ENCODE measurements at places on chromosomes 7 and 10.

GRCh38 chr10:112768121-112768520 lies 181.9 kb upstream of the TCF7L2 start:
- DNase-seq = no peak

DNA sequence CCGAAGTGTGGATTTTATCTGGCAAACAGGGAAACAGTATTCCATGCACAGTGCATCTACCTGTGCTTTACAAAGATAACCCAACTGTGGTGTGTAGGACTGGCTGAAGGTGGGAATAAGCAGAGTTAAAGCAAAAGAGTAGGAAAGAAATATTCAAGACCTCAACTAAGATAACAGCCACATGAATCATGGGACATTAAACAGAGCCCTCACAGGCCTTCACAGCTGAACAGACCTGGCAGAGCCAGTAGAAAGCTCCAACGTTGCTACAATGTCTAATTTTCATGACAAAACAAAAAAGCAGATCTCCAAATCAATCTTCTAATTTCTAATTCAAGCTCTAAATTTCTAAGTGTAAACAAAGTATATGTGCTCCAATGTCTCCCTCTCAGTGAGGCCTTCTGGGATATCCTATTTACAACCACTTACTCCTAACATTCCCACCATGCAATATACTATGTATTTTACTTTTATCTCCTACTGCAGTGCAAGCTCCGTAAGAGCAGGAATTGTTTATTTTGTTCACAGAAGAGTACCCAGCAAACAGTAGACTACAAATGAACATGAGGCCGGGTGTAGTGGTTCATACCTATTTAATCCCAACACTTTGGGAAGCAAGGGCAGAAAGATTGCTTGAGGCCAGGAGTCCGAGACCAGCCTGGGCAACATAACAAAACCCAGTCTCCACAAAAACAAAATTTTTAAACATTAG lies 63.5 kb downstream of the UBE2H start:
- DNase-seq = no peak

GRCh38 chr10:4649471-4649870 lies 176.5 kb upstream of the AKR1E2 start:
- no peak for DNase-seq

GRCh38 chr10:113517901-113518260 lies 35.0 kb upstream of the HABP2 start:
- DNase-seq = no peak

DNA sequence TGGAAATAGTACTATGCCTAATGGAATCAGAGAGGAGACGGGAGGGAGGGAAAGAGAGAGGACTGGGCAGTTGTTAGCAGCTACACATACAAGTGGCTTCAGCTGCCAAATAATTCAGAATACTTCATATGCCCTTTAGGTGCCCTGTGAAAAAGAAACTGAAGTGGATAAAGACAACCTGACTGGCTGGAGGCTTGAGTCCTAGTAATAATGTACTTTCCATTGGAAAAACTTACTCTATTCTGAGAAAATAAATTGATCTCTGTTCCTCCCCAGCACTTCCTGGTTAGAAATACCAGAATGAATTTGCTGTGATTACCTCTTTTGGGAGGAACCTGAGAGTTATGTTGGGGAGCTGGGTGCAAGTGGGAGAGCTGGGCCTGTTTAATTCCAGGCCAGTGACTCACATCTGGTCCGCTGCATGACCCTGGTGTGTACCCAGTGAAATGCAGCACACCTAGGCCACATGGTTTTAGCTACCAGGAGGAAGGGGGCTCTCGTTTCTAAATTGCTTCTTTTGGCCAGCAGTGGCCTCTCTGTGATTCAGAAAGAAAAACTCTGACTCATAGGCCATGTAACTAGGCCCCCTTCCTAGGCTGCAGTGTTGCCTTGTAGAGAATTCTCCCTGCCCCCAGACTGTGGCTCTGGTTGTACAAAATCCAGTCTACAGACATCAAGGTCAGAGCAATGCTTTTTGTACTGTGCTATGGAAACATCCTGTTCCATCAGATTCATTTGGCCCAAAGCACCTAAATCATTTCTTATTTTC lies 6.5 kb downstream of the AGFG2 start:
- peak; percentile 39 for DNase-seq

DNA sequence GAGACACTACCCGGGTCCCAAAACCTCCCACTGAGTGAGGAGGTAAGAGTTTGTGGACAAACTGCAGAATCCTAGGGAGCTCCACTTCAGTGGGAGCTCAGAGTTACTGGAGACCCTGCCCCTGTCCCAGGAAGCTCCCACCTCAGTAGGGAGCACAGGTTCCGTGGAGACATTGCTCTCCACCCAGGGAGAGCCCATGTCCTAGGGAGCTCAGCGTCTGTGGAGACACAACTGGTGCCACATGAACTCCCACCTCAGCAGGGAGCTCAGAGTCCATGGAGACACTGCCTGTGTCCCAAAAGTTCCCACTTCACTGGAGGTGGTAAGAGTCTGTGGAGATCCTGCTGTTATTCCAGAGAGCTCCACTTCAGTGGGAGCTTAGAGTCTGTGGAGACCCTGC lies 6.3 kb downstream of the MYO1G start:
- no peak for DNase-seq

DNA sequence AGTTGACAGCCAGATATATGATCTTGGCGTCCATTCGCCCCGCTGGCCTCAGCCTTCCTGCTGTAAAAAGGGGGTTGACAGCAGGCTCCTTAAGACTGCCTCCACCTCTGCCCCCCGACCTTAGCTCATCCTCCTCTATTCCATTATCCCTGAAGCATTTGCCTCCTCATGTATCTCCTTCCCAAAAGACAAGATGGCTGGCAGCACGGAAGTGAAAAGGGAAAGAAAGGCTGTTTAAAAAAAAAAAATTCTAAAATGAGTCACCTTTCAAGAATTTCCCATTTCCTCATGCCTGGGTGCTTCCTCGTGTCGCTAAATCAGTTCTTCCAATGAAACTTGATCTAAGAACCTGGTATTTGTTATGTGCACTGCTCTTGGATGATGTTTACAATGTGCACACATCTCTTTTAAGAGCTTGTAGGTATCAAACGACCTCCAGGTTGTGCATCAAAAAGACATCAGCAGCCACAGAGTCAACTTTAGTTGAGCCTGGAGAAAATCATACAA lies 1.7 kb downstream of the SCRN1 start:
- peak; percentile 36 for DNase-seq

DNA sequence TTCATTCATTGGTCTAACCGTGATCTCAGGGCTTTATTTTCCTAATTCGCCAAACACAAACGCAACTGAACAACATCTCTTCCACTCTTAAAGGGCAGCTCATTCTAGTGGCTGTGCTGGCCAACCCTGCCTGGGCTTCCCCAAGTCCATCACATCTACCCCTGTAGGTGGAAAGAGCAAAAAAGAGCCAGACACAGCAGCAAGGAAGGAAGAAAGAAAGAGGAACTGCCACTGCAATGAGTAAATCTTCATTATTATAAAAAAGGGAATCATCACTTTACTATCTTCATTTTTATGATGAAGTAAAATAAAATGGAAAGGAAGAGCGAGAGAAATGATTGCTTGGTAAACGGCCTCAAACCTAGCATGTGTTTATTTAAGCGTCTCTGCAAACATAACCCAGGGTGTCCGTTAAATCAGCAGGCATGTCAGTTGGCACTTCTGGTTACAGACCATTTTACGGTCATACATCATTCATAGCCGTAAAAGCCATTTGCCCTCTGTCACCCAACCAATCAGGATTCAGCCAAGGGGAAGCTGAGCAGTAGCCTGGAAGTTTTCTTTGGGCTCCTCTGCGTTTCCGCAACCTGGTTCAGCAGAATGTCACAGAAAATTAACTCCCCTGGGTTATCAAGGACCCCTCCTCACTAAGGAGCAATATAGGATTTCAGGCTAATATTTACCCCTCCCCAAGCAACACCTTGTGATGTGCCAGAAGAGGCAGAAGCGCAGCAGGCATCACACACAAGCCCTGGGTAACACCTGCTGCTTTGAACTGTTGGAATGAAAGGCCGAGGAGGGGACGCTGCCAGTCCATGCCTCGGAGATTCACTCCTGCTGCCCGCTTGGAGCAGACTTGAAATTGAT lies 234.0 kb downstream of the SNX10 start:
- DNase-seq = peak; percentile 13

GRCh38 chr7:30281791-30282190 lies 2.6 kb upstream of the ZNRF2 start:
- DNase-seq = no peak

DNA sequence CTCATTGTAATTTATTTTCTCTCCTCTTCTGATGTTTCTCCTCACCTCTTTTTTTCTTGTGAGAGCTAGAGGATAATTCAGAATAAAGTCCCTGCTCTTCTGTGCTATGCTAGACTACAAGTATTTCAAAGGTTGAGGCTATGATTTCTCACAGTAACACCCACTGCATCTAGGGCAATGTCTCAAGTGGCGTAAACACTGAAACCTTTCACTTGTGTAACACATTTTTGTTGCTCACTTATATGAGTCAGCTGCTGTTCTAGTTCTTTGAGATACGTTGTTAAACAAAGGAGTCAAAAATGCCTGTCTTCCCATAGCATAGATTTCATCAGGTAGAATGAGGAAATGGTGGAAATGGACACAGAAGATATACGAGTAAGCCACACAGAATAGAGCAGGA lies 305.1 kb upstream of the PITRM1 start:
- peak; percentile 83 for DNase-seq

- no peak for DNase-seq
Observed at GRCh38 chr7:112015146-112015545, 191.1 kb downstream of the DOCK4 start.

DNA sequence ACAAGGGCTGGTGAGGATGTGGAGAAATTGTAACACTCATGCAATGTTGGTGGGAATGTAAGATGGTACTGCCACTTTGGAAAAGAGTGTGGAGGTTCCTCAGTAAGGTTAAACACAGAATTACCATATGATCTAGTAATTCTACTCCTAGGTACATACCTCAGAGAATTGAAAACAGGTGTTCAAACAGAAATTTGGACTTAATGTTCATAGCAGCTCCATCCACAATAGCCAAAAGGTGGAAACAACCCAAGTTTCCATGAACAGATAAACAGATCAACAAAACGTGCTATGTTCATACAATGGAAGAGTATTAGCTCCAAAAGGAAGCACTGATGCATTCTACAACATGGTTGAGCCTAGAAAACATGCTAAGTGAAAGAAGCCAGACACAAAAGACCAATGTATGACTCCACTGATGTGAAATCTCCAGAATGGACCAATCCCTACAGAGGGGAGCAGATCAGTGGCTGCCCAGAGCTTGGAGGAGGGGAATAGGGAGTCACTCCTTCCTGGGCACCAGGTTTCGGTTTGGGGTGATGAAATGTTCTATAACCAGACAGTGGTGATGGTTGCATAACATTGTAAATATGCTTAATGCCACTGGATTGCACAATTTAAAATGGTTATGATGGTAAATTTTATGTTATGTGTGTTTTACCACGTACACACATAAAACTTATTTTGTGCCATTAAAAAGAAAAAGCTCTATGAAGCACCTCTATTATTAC lies 5.7 kb upstream of the WDR86 start:
- DNase-seq = peak; percentile 71

DNA sequence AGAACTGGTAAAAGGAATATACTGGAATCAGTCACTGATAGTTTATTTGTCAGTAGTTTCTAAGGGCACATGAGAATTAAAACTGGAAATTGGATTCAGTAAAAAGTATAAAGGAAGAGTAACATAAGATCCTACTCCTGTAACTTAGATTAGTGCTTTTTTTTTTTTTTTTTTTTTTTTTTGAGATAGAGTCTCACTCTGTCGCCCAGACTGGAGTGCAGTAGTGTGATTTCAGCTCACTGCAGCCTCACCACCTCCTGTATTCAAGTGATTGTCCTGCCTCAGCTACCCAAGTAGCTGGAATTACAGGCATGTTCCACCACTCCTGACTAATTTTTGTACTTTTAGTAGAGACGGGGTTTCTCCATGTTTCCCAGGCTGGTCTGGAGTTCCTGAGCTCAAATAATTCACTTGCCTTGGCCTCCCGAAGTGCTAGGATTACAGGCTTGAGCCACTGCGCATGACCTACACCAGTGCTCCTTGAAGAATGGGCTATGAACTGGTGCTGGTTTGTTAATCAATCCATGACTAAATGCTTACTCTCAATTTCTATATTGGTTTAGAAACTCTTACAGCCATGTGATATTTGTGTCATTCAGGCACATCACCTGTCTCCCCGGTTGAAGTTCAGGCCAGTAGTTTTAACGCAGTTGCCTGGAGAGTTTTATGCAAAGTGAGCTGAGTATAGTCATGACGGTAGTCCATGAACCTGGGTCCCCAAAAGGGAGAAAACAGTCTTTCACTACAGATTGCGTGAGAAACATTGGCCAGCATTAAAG lies 65.0 kb downstream of the ZEB1 start:
- DNase-seq = no peak

GRCh38 chr10:33520223-33520622 lies 185.8 kb upstream of the NRP1 start:
- DNase-seq = no peak

DNA sequence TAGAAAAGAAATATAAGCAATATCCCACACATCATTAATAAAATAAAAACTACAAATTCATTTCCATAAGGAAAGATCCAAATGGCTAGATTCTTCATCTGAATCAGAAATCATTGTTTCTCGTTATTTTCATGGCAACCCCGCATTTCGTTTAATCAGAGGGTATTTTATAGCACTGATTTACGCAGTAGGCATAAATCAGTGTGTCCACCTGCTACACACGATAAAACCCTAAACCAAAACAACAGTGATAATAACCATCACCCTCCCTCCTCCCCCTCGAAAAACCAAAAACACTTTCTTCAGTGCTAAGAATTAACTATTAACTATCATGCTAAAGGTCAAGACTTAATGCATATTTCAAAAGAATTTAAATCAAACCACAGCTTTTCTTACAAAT lies 16.5 kb downstream of the FKBP14 start:
- DNase-seq = no peak
